Frontal cortex (tissue), 4 donors: ENCODE measurements at places on chromosomes 1 and 21.
A peak's percentile ranks its signal among the peaks of the same experiment; 100 is the strongest.

- DNase-seq, result no peak
These were observed 318.8 kb upstream of the ZRANB2 start for GRCh38 chr1:71399594-71399993.

GRCh38 chr1:230753586-230754251 is 6.5 kb downstream of the CAPN9 start:
- peak; percentile 33 for DNase-seq

- DNase-seq, result no peak
These were observed 241.7 kb upstream of the NEGR1 start for GRCh38 chr1:72524021-72524420.

- DNase-seq, result no peak
These were observed 836 bp downstream of the CD2 start for GRCh38 chr1:116755066-116755465.

GRCh38 chr1:240169188-240169587 is 77.5 kb downstream of the FMN2 start:
- DNase-seq, result no peak

DNA sequence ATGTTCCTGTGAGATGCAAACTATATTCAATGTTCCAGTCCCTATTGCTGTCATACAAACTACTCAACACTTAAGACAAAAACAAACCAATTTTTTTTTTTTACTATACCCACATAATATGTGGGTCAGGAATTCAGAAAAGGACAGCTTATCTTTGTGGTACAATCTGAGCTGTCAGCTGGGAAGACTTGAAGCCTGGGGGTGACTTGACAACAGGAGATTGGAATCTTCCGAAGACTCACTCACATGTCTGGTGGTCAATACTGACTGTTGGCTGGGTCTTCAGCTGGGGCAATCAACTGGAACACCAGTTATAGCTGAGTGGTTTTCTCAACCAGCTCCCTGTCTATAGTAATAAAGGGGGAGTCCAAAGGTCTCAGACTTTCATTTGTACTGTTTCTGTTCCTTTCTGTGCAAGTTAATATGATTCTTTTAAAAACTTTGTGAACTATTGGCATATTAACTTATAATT is 81.7 kb upstream of the ATP1B1 start:
- no peak for DNase-seq

- no peak for DNase-seq
These were observed 39.5 kb upstream of the CASZ1 start for GRCh38 chr1:10835822-10836421.

- no peak for DNase-seq
These were observed 123.2 kb downstream of the DMRTB1 start for GRCh38 chr1:53582211-53583020.

DNA sequence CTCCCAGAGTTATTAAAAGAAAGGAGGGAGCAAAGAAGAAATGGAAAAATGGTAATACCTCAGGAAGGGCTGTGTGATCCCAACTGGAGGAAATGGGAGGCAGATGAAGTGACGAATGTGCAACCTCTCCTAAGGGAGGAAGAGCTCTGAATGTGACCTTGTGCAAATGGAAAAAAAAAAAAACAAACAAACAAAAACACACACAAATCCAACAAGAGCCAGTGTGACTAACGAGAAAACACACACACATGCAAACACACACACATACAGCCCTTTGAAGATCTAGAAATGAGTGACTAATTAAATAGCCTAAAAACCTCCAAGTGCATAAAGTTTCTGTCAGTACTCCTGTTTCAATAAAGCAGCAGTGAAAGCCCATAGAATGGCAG is 49.0 kb downstream of the CCN1 start:
- DNase-seq, result no peak

DNA sequence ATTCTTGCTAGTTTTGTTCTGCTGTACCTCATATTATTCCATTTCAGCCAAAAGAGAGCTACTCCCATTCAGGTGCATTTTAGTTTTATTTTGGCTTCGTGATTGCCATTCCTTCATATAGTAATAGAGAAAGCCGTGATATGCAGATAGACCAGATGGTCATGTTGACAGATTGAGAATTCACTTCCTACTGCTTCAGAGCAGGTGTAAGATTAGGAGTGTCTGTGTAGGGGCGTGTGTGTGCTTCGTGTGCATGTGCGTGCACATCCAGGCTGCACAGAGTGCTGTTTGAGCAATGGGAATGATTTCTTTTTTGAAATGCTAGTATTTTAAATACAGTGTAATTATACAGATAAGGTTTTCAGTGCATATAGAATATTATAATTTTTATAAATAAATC is 10.3 kb downstream of the NFIA start:
- DNase-seq, result no peak
